Head of caudate nucleus (tissue), 42 donors: ENCODE measurements at places on chromosomes 11 and 22.

DNA sequence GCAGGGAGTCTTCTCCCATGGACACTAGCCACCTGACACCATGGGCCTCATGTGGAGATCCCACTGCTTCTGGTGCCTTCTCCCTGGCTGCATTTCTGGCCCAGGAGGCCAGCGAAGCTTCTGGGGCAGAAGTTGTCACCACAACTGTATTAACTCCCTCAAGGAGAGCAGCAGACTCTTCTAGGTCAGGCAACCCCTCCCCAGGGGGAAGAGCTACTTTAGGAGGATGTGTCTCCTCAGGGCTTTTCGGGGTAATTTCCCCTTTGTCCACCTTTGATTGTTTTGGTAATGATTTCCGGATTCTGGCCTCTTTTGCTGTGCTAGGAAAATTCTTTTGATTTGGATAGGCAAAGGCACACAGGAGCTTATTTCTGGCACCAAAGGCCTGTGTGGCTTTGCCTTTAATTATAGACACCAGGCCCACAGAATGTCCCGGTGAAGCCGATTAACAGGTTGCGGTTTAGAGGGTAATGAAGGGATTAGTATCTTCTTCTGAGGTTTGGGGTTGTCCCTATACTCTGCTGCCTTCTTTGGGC, 8.9 kb upstream of the UCP2 start:
- no peak for DNase-seq

- DNase-seq: no peak
Measured at GRCh38 chr11:115008799-115009198, 330.5 kb downstream of the NXPE2 start.

GRCh38 chr11:9002920-9003572, 755 bp downstream of the NRIP3 start:
- DNase-seq: no peak

DNA sequence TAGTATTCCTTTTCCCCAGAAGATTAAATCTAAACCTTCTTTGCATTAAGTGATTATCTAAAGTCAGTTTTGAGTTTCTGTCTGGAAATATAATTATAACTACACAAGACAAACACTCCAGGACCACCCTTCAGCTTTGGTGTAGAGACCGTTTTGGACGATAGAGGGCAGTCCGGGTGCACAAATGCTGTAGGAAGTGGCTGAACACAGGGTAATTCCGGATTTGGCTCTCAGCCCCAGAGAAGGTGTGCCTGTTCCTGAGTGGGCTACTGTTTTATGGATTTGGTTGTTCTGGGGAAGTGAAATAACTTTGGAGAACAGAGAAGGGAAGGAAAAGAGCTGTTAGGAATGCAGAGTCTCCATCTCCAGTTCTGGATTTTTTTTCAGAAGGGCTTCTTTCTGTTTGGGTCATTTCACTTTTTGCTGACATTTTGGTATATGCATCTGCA, 14.8 kb downstream of the EXT2 start:
- DNase-seq: peak; percentile 62

DNA sequence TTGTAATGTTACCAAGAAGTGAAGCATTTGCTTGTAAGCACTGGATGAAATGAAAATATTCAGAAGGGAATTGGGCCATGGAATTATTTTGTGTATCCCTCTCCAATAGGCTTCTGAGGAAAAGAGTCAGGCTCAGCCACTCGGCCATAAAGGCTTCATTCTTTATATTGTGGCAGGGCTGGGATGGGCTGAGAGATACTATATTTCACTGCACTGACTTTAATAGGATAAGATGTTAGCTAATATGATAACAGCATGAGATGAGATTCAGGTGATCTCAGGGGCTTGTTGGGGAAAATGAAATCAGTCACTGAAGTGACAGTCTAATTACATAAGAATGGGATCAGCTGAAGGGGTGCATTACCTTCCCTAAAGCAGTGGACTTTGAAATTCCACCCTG, 7.3 kb upstream of the TRIM44 start:
- DNase-seq: no peak

- DNase-seq: no peak
Measured at GRCh38 chr11:126277780-126278179, 5.1 kb upstream of the TIRAP start.

DNA sequence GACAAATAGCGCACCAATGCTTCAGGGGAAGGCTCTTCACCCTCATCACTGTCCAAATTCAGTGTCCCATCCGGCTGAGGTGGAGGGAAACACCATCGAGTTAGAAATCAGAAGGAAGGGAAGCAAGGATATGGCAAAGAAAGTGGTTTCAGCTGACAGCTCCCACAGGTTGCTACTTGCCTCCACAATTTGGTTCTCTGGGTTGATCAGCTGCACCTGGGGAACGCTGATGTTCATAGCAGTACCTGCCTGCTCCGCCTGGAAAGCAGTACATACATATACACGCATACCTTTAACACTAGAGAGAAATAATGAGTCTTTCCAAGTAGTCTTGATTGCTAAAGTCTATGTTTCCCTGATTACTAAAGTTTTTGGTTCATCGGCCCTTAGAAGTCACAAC, 37.8 kb upstream of the APOA1 start:
- no peak for DNase-seq

DNA sequence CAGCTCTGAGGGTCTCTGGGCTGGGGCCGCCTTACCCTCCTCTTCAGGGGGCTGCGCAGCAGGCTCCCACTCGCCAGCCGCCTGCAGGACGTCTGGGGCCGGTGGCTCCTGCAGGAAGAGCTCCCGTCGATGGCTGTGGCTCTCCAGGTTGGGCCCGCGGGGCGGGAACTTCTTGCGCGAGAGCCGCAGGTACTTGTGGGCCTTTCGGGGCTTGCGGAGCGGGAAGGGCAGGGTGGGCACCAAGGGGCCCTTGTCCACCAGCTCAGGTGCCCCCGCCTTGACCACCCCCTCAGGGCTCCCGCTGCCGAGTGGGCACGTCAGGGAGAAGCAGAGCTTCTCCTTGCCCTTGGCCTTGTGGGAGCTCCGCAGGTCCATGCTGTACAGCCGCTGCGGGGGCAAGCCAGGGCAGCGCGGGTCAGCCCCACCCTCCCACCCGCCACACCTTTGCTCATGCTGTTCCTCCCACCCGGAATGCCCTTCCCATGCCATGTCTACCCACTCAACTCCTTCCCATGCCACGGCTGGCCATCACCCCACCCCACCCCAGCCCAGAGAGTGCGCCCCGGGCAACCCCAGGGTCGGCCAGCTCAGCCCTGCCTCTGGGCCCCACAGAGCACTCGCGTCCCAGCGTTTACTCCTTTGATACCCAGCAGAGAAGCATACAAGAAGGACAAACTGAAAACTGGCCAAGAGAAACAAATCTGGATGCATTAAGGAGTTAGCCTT, 18.0 kb downstream of the CBX7 start:
- DNase-seq: no peak

GRCh38 chr11:60193687-60194433, 11.0 kb upstream of the MS4A6A start:
- no peak for DNase-seq

DNA sequence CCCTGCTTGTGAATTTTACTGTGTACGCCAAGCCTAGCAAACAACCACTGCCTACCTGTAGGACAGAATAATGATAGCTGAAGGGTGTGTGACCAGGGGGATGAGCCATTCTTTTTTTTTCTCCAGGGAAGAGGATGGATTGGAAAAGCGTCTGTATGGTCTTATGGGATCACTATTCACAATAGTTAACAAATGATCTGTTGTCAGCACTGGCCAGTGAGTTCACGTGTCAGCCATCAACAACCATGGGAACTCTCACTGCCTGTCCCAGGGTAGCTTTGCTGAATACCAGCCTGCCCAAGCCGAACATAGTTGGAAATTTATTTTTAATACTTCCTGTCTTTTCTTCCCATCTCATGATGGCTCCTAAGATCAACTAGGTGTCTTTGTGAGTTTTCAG, 170.2 kb downstream of the ST3GAL4 start:
- no peak for DNase-seq

DNA sequence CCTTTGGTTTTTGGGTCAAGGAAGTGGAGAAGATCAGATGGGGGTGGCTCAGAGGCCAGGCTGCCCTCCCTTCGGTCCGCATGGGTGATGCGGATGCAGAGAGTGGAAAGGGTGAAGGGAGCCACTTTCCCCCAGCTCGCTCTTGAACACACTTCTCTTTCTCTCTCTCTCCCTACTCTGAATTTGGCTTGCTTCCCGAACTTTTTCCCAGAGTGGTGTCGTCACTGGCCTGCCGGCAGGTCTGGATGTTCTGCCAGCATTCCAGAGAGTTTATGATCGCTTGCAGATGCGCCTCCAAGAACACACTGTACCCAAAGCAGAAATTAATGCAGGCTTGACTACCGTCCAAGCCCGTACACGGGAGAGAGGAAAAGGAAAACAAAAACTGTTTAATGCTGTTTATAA, 103.2 kb downstream of the ZBTB16 start:
- DNase-seq: peak; percentile 85

DNA sequence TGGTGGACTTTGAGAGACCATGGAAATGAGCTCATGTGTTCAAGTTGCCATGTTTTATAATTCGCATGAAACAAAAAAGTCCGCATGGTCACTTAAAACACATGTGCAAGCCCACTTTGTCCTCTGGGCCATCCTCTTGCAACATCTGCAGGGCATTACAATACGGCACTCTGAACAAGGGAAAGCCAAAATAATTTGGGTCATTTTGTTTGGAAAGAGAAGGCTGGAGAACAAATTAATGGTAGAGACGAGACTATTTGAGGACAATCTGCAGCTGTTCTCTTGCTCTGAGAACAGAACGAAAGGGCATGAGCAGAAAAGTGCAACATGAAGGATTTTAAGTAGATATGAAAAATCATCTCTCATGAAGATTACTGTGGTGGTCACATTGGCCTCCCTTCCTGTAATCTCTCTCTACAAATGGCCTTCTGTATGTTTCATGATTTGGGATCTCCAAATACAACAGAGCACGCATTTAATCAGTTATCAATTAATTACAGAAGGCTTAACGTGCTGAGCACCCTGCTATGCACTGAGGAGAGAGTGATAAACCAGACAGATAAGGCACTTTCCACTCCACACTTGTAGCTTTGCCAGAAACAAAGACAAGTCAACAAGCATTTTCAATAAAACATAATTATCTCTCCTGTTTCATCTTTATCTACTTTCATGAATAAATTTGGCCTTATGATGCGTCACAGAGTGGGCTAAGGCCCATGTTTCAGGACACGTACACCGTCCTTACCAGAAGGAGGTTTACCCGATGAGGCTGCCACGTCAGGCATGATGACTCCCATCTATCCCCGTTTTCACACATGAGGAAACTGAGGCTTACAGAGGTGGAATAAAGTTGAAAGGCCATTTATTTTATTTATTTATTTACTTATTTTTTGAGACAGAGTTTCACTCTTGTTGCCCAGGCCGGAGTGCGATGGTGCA, 384.1 kb downstream of the LARGE1 start:
- DNase-seq: no peak

DNA sequence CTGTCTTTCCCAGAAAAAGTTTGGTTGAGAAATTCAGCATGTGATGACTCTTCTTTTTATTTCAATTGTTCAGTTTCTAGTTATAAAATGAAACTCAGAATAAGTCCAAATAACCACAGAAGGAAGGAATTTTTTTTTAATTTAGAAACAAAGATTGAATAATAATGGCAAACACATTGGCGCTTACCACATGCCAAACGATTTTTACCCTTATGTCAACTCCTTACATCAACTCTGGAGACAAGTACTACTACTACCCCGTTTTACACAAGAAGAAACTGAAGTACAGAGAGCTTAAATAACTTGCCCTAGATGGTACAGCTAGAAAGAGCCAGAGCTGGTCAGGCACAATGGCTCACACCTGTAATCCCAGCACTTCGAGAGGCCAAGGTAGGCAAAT, 52.4 kb downstream of the AHNAK start:
- DNase-seq: no peak

DNA sequence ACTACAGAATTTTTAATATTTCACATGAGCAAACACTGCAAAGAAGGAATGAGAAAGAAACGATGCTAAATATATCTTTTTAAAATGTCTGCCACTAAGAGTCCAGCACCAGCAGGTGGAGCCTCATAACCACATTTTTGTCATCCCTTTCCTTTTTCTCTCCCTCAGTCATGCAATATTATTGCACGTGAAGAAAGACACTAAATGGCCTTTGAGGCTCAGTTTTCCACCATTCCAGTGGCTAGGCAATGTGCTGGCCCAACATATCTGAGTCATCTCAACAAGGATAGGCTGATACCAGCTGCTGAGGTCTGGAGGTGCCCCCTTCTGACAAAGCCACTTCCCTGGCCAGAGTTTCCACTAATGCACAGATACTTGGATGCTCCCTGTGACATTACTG, 1.8 kb downstream of the ALKBH8 start:
- no peak for DNase-seq

DNA sequence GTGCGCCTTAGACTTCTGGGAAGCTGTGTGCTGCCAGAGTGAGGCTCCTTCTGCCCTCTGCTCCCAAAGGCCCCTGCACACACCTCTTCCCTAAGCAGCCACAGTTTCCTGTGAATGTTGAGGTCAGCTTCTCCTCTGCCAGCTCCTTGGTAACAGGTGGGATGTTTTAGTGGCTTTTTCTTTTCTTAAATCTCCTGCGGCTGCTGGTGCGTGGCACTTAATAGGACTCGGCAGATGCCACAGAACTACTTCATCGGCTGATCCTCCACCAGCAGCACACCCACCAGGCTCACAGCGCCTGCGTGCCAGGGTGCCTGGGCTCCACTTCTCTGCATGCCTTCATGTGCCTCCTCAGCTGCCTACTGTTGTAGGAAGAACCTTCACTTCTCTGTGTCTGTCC, 87.8 kb downstream of the RCN1 start:
- no peak for DNase-seq

DNA sequence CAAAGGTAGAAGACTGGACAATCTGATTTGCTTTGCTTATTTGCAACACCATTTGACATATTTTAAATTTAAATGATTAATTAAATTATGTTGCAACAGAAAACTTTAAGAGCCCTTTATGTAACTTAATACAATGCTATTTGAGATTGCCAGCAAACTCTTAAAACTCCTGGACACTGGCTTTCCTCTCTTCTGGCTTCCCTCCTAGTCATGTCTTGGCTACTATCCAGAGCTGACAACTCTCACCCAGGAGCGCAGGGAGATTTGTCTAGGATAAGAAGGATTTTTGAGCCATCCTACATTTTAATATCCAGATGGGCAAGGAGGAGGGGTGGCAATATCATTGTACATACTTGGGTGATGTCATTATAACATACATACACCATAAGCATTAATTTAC, 134.3 kb downstream of the ELP4 start:
- DNase-seq: no peak

- DNase-seq: no peak
Measured at GRCh38 chr22:38135133-38135706, 24.7 kb upstream of the BAIAP2L2 start.

DNA sequence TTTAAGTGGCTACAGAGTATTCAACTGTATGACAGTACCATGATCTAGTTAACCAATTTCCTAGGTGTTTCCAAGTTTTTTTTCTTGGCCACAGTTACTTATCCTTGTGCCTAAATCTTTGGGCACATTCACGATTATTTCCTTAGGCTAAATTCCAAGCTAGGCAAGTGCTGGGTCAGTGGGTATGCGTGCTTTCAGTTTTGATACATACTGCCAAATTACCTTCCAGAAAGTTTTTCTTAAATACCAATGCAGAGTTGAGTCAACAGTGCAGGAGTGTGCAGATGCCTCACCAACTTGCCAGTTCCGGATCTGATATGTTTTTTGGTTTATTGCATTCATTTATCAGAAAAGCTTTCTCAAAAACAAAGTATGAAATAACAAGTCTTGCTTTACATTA, 67.9 kb upstream of the OR4B1 start:
- no peak for DNase-seq
